ENCODE measurements at places on chromosomes 12 and 14.
A peak's percentile ranks its signal among the peaks of the same experiment; 100 is the strongest.

- peaks cover 24% of the 10 kb centered on the region for H3K4me1 ChIP-seq
- H3K27me3 ChIP-seq, result no peaks in the 10 kb centered on the region
- no peak for DNase-seq
- no peak overlapping the region for H3K4me3 ChIP-seq
- H3K36me3 ChIP-seq, result no peaks in the 10 kb centered on the region
Observed at GRCh38 chr12:94152292-94153078, 4.1 kb downstream of the PLXNC1 start.

DNA sequence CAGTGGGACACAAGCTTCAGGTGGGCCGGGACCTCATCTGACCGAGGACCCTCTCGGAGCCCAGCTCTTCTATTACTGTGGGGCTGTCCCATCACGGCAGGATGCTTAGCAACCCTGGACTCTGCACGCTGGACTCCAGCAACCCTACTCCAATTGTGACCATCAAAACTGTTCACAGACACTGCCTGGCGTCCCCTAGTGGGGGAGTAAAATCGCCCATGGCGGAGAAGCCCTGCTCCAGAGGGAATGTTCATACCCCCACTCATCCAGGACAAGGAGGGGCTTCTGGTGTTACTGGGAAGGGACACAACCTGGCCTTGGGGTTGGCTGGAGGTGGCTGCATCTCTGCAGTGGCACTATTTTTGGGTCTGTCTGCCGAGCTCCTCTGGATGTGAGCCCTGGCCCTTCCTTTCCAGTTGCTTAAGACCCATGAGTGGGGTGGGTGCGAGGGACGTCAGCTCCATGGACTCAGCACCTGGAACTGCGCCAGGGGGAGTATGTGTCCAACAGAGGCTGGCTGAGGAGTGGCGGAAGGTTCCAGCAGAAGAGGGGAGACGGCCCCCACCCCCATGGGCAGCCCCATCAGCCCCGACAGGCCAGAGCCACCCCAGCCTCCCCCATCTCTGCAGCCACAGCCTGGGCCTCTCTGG, 103.8 kb downstream of the RFLNA start:
- DNase-seq, result no peak
- H3K27me3 ChIP-seq, result no peaks in the 10 kb centered on the region
- peaks cover 77% of the 10 kb centered on the region for H3K4me1 ChIP-seq
- peaks cover 31% of the 10 kb centered on the region for H3K36me3 ChIP-seq

DNA sequence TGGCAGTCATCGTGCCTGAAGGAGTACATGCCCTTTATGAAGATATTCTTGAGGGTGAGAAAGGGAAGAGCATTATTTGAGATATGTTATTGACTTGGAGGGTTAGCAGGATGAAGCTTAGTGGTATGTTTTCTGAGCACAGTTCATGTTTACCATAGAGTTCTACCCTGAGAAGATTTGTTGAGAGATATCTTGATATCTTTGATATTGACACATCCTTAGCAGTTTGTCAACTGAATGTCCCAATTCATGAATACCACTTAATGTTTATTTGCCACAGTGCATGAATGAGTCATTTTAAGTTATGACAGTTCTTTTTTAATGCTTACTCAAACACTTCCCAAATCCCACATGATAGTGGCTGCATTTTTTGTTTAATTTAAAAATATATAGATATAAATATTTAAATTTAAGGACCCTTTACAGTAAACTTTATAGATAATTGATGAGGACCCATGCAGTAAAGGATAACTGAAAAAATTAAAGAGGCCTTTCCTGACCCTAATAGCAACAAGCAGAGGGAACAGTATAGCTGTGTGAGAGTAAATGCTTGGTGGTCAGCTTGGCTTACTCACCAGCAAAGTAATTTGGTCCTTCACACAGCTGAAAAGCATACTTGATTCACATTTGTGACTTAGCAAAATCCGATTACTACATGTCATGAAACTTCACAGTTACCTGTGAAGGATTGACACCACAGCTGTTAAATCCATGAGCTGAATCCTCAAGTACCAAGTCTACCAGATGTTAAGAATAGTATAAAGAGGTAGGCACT, 25.8 kb downstream of the SLC39A9 start:
- no peak overlapping the region for H3K27ac ChIP-seq
- no peaks in the 10 kb centered on the region for H3K27me3 ChIP-seq
- H3K4me1 ChIP-seq, result no peaks in the 10 kb centered on the region

GRCh38 chr12:26798640-26799039, 34.4 kb downstream of the ITPR2 start:
- no peak overlapping the region for H3K4me3 ChIP-seq
- H3K36me3 ChIP-seq, result no peaks in the 10 kb centered on the region
- DNase-seq, result no peak
- H3K27me3 ChIP-seq, result no peaks in the 10 kb centered on the region

GRCh38 chr12:56487448-56488040, 417 bp downstream of the GLS2 start:
- H3K27ac ChIP-seq, result peak overlapping the region; percentile 12
- peak overlapping the region; percentile 68 for H3K4me3 ChIP-seq
- H3K36me3 ChIP-seq, result no peaks in the 10 kb centered on the region

DNA sequence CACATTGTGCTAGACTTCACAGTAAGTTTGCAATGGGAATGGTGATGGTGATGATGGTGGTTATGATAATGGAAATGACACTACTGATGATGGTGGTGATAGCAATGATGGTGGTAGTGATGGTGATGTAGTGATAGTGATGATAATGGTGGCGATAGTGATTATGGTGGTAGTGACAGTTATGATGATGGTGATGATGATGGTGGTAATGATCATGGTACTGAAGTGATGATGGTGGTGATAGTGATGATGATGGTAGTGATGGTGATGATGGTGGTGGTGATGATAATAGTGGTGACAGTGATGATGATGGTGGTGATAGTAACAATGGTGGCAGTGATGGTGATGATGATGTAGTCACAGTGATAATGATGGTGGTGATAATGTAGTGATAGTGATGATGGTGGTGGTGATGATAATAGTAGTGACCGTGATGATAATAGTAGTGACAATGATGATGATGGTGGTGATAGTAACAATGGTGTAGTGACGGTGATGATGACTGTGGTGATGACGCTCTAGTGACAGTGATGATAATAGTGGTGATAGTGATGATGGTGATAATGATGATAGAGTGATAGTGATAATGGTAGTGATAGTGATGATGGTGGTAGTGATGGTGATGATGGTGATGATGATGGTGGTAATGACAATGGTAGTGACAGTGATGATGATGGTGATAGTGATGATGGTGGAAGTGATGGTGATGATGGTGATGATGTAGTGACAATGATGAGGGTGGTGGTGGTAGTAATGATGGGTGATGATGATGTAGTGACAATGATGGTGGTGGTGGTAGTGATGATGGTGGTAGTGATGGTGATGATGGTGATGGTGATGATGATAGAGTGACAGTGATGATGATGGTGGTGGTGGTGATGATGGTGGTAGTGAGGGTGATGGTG, 222.9 kb upstream of the PWP1 start:
- no peak overlapping the region for H3K27ac ChIP-seq
- H3K4me3 ChIP-seq, result no peak overlapping the region
- DNase-seq, result no peak
- H3K36me3 ChIP-seq, result no peaks in the 10 kb centered on the region
- H3K27me3 ChIP-seq, result no peaks in the 10 kb centered on the region
- no peaks in the 10 kb centered on the region for H3K4me1 ChIP-seq

DNA sequence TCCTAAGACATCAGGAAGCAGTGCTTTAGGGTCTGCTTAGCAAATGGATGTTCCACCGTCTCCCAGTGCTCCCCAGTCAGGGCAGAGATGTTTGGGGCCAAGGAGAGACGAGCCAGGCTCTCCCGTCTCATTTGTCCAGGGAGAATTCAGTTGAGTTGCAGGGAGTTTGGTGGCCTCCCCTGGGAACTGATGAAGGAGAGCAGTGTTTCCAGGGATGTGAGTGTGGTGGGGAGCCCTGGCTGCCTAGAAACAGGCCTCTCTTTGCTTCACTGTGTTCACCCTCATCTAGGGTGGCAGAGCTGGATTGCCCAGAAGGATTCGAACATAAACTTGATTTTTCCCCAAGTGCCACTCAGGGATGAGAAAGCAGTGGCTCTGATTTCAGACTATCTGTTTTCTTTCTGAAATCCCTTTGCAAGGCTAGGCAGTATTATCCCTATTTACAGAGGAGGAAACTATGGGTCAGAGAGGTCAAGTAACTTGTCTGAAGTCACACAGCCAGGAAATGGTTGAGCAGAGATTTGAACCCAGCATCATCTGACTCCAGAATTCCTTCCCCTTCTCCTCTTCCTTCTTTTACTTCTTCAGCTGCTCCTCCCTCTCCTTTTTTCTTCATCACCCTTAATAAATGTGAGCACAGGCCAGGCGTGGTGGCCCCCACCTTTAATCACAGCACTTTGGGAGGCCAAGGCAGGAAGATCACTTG, 6.6 kb downstream of the TPCN1 start:
- H3K4me1 ChIP-seq, result peaks cover 55% of the 10 kb centered on the region
- no peaks in the 10 kb centered on the region for H3K36me3 ChIP-seq
- no peaks in the 10 kb centered on the region for H3K27me3 ChIP-seq
- H3K4me3 ChIP-seq, result no peak overlapping the region
- no peak for DNase-seq

- H3K36me3 ChIP-seq, result no peaks in the 10 kb centered on the region
- no peaks in the 10 kb centered on the region for H3K27me3 ChIP-seq
- H3K4me3 ChIP-seq, result no peak overlapping the region
- H3K4me1 ChIP-seq, result peaks cover 6% of the 10 kb centered on the region
- DNase-seq, result no peak
Observed at GRCh38 chr14:21084998-21085853, 13.2 kb downstream of the ZNF219 start.

DNA sequence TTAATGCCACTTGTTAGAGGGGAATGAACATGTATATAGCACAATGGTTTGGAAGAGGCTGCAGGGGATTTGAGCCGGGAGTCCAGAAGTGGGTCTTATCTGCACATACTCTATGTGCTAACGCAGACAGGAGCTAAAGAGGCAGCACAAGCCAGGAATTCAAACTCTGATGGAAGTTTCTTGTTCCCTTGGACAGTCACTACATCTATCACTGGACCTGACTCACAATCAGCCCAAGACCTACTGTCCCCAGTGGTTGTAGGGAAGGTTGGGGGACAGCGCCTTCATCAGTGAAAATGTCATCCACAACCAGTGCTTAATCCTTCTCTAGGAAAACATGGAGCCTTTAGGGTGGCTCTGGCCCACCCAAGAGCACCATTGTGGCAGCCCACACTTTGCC, 107.8 kb downstream of the GCH1 start:
- H3K36me3 ChIP-seq, result no peaks in the 10 kb centered on the region
- no peaks in the 10 kb centered on the region for H3K27me3 ChIP-seq
- no peak for DNase-seq
- no peak overlapping the region for H3K27ac ChIP-seq
- no peaks in the 10 kb centered on the region for H3K4me1 ChIP-seq

- no peak overlapping the region for H3K4me3 ChIP-seq
- H3K36me3 ChIP-seq, result no peaks in the 10 kb centered on the region
- H3K27ac ChIP-seq, result no peak overlapping the region
- H3K4me1 ChIP-seq, result no peaks in the 10 kb centered on the region
- DNase-seq, result no peak
Observed at GRCh38 chr12:69096669-69097335, 142.6 kb upstream of the CPSF6 start.

- DNase-seq, result no peak
- H3K4me1 ChIP-seq, result peaks cover 6% of the 10 kb centered on the region
- H3K27me3 ChIP-seq, result no peaks in the 10 kb centered on the region
- no peak within 1 kb of the TSS for H3K4me3 ChIP-seq
Observed at GRCh38 chr12:54364413-54364812, at the start of gene GPR84. Gene GPR84 (minus strand): TSS chr12:54364486. CDS start chr12:54363851, 635 bp downstream.

- no peaks in the 10 kb centered on the region for H3K4me1 ChIP-seq
- H3K36me3 ChIP-seq, result no peaks in the 10 kb centered on the region
- H3K27ac ChIP-seq, result no peak overlapping the region
- DNase-seq, result no peak
Observed at GRCh38 chr12:85663631-85664030, 172.6 kb downstream of the RASSF9 start.

- DNase-seq, result no peak
- no peaks in the 10 kb centered on the region for H3K4me1 ChIP-seq
- H3K4me3 ChIP-seq, result no peak overlapping the region
- no peaks in the 10 kb centered on the region for H3K27me3 ChIP-seq
- no peak overlapping the region for H3K27ac ChIP-seq
Observed at GRCh38 chr12:14689996-14690395, 6.4 kb downstream of the GUCY2C start.

- peaks cover 4% of the 10 kb centered on the region for H3K4me1 ChIP-seq
- H3K36me3 ChIP-seq, result no peaks in the 10 kb centered on the region
- H3K27me3 ChIP-seq, result no peaks in the 10 kb centered on the region
- H3K4me3 ChIP-seq, result no peak overlapping the region
Observed at GRCh38 chr14:79051742-79052141, 881.6 kb downstream of the NRXN3 start.

DNA sequence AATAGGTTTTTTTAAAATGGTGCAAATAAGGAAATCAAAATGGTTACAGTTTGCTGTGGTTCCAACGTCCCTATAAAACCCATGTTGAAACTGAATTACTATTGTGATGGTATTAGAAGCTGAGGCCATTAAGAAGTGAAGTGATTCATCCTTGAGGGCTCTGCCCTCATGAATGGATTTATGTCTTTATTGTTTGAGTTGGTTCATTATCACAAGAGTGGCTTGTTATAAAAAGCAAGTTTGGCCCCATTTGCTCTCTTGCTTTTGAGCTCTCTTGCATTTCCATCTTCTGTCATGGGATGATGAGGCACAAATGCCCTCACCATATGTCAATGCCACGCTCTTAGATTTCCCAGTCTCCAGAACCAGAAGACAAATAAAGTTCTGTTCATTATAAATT, 62.3 kb downstream of the PRKD1 start:
- H3K27ac ChIP-seq, result no peak overlapping the region
- H3K27me3 ChIP-seq, result no peaks in the 10 kb centered on the region
- no peak for DNase-seq

- H3K27ac ChIP-seq, result no peak overlapping the region
- no peak overlapping the region for H3K4me3 ChIP-seq
- no peaks in the 10 kb centered on the region for H3K27me3 ChIP-seq
- no peak for DNase-seq
- no peaks in the 10 kb centered on the region for H3K36me3 ChIP-seq
Observed at GRCh38 chr12:54132976-54133771, 55.6 kb downstream of the SMUG1 start.

- no peak for DNase-seq
- no peak overlapping the region for H3K4me3 ChIP-seq
- no peaks in the 10 kb centered on the region for H3K27me3 ChIP-seq
- no peaks in the 10 kb centered on the region for H3K4me1 ChIP-seq
Observed at GRCh38 chr12:26367991-26368730, 172.8 kb downstream of the SSPN start.

DNA sequence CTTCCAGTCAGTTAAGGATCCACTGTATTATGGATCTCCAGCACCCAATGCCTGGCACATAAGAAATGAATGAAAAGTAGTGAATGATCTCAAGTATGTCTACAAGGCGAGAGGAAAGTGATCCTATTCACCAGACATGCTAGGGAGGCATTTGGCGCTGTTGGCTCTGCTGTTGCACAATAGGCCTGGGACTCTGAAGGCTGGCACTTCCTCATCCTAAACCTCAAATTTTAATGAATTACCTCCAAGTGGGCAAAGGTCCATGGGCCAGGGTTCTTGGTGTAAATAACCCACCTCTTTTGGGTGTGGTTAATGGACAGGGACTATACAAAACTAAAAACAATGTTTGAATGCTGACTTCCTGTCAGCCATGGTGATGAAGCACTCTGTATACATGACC, 173.4 kb upstream of the PZP start:
- no peak overlapping the region for H3K27ac ChIP-seq
- no peaks in the 10 kb centered on the region for H3K4me1 ChIP-seq
- no peaks in the 10 kb centered on the region for H3K36me3 ChIP-seq
- no peaks in the 10 kb centered on the region for H3K27me3 ChIP-seq
- no peak overlapping the region for H3K4me3 ChIP-seq

Measured in vagina (tissue), 2 donors.